NCI-H2227 treated with DMSO at 0.1 percent for 48 hours (cell line): ENCODE measurements at places on chromosomes 11 and 22.

DNA sequence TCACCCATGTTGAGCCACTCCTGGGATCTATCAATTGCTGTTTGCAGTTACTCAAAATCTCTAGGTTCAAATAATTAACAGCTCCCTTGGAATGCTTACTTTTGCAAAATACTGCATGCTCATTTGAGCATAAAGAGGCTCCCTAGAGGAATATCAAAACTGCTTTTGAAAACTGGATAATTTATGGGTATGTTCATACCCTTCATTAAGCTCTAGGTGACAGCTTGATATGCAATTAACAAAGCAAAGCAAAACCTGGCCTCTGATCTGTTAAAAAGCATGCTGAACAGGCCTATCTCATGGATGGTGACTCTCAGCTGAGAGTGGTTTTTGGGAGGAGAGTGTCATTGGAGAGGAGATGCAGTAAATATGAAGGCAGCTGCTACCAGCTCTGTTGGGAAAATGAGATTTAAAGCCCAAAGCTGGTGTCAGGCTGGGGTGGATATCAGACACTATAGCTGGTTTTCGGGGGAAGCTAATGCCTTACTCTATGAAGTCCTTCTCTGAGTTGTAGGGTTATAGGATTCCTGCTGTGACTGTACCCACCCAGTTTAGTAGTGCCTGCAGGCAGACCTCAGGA, 110.9 kb downstream of the RASSF10 start:
- DNase-seq, result no peak

- no peak for DNase-seq
Observed at GRCh38 chr11:24082241-24082640, 414.6 kb upstream of the LUZP2 start.

- no peak for DNase-seq
Observed at GRCh38 chr11:11786771-11787170, 55.0 kb upstream of the USP47 start.

- no peak for DNase-seq
Observed at GRCh38 chr11:66346476-66347424, 679 bp downstream of the B4GAT1 start.

GRCh38 chr22:39316440-39317083, 2.9 kb downstream of the RPL3 start:
- peak; percentile 37 for DNase-seq

DNA sequence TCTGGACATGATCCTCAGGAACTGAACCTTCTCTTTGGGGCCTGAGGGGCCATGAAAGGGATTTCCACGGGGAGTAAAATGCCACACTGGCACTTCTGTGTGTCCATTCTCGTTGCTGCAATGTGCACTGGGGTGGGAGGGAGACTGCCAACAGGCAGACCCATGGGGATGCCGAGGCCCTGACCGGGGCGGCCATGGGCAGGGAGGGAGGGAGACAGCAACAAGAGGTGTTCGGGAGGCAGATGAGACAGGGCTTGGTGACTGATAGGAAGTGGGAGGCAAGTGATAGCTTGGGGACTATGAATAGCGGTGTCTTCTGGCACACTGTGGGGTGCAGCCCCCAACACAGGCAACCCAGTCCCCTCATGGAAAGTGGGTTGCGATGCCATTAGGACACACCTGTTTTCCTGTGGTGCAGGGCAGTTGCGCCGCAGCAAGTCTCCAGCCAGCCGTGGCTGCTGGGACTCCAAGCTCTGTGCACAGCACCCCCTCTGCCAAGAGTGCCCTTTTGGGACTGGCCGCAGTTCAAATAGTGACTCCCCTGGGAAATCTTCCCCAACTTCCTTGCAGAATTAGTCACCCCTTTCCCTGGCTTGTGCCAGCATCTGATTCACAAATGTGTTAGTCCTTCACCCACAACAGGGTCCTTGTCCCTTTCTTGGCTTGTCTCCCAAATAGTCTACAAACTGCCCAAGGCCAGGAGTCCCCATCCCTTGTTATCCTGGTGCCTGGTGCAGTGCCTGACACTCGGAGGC, 88.8 kb downstream of the CHST1 start:
- no peak for DNase-seq
